ENCODE measurements at places on chromosomes 4 and X.

- no peak for DNase-seq
Measured at GRCh38 chr4:962231-963208, 10.8 kb downstream of the DGKQ start.

- DNase-seq = no peak
Measured at GRCh38 chr4:7894677-7895181, 44.9 kb downstream of the AFAP1 start.

GRCh38 chr4:76504613-76505465 lies 69.8 kb downstream of the SHROOM3 start:
- no peak for DNase-seq

DNA sequence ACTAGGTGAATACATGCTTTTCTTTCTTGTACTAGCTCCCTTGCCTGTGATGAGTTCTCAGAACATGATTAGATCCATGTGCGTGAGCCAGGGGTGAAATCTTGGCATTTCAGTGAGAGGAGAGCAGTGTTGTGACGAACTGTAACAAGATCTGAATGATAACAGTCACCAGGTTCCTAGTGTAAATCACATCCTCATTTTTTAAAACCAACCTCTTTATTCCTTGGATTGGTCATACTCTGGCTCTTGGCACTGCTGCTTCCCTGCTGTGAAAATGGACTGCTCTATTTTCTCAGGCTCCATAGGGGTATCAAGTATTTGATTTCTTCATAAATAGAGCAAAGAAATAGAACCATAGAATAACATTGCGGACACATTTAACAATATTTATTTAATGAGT lies 206.3 kb downstream of the SLC4A4 start:
- no peak for DNase-seq

GRCh38 chr4:6620296-6620695 lies 20.2 kb upstream of the MRFAP1 start:
- no peak for DNase-seq

GRCh38 chr4:41889317-41889716 lies 45.9 kb upstream of the TMEM33 start:
- DNase-seq = no peak

- DNase-seq = no peak
Measured at GRCh38 chr4:5259471-5259870, 208.2 kb downstream of the STK32B start.

DNA sequence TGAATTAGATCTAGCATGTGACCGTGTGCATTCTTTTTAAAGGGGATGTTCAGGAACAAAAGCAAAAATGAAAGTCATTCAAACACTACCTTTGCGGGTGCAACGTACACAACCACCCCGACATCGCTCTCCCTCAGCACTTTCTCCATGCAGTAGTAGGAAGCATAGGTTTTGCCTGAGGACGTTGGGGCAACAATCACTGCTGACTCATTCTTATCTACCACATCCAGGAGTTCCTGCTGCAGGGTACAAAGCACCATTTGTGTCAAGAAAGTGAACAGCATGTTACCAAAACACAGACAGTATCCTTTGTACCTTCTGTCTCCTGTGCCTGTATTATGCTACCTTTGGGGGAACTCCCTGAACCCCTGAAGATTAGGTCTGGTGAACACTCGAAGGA lies 58.6 kb downstream of the DDX60L start:
- no peak for DNase-seq

GRCh38 chr4:113968473-113968872 lies 11.0 kb downstream of the ARSJ start:
- no peak for DNase-seq

- no peak for DNase-seq
Measured at GRCh38 chr4:119823891-119824290, 195.3 kb upstream of the PDE5A start.

DNA sequence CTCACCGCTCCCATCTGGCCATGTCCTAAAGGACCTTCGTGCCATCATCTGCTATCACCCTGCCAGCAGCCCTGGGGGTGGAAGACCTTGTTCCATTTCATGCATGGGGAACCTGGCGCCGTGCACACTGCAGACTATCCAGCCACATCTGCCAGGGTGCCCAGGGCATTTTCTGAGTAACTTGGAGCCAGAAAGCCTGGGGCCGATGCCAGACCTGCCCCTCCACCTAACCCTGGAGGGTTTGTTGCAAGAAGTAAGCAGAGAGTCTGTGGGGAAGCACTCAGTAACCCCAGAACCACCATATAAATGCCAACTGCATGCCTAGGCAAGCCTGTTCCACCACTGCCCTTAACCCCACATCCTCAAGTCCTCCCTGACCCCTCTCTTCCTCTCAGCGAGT lies 7.3 kb downstream of the HAUS7 start:
- no peak for DNase-seq

- no peak for DNase-seq
Measured at GRCh38 chr4:186772936-186773487, 49.4 kb upstream of the FAT1 start.

DNA sequence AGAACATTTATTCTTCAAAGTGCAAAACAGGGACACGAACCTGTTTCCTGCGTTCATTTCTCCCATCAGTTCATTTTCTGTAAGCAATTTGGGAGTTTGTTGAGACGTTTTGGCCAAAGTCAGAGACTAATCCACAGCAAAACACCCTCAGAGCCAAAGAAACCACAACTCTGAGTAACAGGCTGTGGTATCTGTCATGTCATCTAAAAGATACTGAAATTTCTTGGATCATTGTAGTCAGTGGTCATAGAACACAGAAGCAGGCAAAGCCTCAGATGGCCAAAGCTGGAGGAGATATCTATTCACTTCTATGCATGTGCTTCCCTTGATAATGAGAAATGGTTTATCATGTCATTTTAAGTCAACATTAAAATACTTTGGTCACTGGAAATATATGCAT lies 485.6 kb upstream of the GALNT7 start:
- DNase-seq = no peak

DNA sequence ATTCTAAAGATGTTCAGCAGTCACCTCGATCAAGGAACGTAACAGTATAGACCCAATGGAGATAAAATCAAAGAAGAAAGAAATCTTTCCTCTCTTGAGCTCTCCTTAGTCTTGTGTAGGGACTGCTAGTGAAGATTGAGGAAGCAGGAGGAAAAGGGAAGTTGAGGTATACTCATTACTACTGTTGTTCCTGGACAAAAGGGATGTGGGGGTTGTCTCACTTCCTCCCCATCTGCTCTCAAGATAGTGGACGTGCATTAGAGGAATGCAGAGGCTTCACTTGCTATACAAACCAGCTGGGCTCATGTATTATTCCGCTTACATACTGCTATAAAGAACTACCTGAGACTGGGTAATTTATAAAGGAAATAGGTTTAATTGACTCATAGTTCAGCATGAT lies 208.9 kb upstream of the ARHGEF9 start:
- no peak for DNase-seq

DNA sequence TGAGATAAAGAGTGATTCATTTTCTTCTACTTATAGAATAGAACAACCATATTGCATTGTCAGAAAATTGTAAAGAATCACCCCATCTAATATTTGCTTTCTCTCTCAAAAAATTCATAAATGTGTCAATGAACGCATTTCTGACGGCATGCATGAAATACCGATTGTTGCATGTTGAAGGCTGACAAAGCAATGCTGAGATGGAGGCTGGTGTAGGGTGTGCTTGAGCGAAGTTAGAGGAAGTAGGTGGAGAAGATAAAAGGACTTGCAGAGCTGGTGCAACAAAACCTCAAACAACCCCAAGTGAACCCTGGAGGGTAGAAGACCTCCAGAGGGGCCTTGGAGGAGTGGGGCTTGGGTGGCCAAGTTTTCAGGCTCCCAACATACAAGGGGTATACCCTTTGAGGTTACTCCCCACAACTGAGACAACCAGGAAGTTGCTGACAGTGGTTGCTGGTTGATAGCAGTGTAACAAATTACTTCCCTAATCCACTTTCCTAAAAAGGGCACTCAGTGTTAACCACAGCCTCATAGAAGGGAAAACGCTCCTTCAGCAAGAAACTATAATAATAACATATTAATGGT lies 452.7 kb downstream of the NLGN4X start:
- DNase-seq = no peak

DNA sequence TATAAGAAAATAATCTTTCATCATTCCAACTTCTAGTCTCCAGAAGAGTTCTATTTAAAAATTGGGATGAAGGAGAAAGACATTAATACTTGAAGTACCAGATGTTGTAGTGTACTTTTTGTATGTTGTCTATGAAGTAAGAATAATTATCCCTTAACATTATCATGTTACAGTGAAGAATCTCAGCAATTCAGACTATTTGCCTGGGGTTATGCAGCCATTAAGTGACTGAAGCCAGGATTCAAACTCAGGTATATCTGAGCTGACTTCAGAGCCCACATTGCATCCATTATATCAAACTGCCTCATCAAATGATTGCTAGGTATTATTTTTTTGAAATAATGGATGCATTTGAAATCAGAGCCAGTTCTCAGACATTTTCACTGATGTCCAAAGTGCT lies 76.1 kb upstream of the FHDC1 start:
- DNase-seq = no peak

DNA sequence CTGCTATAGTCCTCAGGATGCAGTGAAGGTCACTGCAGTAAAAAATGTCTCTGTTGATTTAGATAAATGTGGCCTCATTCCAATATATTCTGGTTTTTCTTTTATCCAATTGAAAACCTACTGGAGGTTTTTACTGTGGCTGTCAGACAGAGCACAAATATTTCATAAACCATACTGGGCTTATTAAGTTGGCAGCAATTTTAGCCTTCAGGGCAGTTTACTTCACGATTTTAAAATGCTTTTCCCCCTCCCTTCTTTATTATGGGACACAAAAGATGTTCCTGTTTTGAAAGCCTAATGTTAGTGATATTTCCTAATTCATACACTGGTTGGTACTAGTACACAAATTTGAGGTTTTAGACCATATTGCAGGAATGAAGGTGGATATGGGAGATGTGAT lies 939.4 kb downstream of the C4orf33 start:
- no peak for DNase-seq

DNA sequence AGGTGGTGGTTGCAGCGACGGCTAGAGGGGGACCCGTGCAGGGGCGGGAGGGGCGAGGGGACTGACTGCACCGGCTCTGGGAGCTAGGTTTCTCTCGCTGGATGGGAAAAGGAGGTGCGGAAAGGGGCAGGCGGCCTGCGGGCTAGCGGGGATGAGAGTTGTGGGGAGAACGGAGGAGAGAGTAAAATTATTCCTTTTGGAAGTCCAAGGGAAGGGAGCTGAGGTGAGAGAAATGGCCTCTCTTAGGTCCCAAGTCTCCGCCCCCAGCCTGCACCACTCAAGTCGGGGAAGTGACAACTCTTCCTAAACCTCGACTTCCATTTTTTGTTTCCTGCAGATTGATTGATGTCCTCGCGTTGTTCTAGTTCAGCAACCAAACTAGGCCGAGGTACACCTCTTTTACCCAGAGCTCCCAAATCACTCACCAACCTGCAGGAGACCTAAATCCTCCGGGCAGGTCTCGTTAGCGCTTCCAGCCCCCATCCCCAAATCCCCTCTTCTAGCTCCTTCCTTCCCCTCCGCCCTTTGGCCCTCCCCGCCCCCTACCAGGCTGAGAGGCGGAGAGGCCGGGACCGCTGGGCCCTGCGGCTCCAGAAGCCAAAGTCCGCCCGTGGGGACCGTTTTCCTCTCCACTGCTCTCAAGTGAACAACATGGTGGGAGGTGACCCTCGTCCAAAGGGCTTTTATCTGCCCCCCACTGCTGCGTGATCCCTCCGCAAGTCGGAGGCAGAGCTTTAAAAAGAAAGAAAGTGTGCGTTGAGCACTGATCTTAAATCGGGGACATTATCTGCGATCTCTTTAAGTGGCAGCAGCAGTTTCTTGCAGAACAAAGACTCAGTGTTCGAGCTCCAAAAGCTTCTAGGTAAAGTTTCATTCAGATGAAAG lies 7.3 kb downstream of the PITX2 start:
- DNase-seq = no peak

GRCh38 chr4:73051625-73052024 lies 17.9 kb downstream of the COX18 start:
- DNase-seq = no peak

DNA sequence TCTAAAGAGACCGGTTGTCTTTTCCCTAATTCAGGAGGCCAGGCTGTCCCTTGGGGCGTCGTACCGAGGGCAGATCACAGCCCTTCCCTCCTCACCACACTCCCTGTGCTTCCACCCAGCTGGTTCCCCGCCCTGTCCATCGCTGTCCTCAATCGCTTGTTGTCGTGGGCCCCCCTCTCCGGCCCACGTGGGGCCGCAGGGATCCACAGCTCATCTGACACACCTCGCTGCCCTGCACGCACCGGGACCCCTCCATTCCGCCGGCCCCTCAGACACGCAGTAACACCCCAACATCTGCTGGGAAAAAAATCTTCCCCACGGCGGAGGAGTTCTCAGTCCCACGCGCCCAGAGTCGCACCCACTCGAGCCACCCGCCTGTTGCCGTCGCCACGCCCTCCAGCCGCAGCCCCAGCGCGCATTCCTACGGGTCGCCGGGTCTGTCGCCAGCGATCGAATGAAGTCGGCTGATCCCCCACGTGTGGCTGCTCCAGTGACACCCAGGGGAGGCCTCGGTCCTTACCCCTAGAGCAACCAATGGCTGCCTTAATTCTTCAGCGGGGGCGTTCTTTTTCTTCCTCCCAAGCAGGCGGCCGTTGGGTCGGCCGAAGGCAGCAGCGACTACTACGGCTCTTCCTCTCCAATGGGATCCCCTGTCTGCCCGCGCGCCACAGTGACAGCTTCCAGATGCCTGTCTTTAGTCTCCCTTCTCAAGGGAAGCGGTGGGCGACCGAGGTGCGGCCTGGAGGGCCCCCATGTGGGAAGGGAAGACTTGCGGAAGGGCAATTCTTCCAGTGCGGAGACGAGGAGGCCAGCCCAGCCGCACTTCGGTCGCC lies 893 bp upstream of the SEPTIN11 start:
- DNase-seq = peak; percentile 22

DNA sequence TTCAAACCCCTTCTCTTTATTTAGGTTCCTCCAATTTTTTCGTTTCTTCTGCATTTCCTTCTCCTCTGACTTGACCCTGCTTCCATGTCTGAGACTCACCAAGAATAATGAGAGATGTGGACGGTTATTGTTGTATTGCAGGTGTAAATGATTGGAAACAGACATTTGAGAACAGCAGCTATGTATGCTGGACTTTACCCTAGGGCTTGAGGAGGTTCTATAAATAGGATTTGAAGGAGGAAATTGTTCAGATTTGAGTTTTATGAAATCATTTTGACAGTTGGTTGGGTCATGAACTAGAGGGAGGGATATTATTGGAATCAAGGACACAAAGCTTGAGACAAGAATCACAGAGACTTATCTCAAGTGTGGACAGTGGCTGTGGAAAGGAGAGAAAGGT lies 614.6 kb upstream of the CPEB2 start:
- no peak for DNase-seq

GRCh38 chrX:117957128-117957527 lies 159.5 kb downstream of the KLHL13 start:
- DNase-seq = no peak

- DNase-seq = no peak
Measured at GRCh38 chr4:54872261-54872660, 214.5 kb downstream of the KIT start.

DNA sequence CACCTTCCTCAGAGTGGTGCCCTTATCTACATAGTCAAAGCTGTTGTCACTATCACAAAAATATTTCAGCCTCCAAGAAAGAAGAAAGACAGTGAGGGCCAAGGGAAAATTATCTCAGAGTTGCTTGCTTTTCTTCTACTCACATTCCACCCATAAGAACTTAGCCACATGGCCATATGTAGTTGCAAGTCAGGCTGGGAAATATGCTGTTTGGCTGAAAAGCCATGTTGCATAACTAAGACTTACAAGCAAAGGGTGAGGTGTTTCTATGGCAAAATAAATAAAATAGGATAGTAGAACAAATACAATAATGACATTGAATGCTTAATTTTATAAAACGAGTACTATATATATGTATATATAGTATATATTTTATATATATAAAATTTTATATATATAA lies 365.9 kb upstream of the PABPC4L start:
- DNase-seq = no peak

- no peak for DNase-seq
Measured at GRCh38 chr4:684623-685327, 4.2 kb downstream of the SLC49A3 start.

Data from stimulated activated CD4-positive, alpha-beta T cell treated with anti-CD3 and anti-CD28 coated beads, Interleukin-15, amount 100 ng/mL, for 48 hours (primary cell).